Left cardiac atrium (tissue), 4 donors: ENCODE measurements at places on chromosomes 2 and 18. TPM values are rescaled to one million over a fixed set of nuclear protein-coding genes. Genes with fewer than 3 reads are reported as not detected.

- DNase-seq: no peak
Observed at GRCh38 chr2:234550056-234550455, 53.2 kb upstream of the ARL4C start.

The CCDC121 gene
- 5.4 TPM for total RNA-seq

DNA sequence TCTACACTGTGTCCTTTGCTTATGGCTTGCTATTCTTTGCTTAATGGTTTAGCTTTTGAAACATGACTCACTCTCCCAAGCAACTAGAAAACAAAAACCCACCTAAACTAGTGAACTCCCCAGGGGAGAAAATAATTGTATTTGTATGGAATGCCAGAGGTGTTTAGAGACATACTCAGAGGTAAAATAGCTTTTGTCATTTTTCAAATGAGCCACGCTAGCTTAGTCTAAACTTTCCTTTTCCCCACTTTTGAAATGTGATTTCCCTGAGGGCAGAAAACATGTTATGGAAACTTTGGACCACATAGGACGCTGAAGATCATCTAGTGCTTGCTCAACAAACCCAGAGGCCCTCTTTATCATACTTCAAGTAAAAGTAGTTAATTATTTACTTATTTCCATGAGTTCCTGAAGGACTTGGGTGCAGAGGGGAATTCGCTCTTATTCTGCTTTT is 16.5 kb upstream of the CYTIP start:
- no peak for DNase-seq

The CLEC4F gene
- total RNA-seq: 0.12 TPM

The EVA1A gene
- total RNA-seq: 0.44 TPM

The UGT1A4 gene
- total RNA-seq: not detected

GRCh38 chr2:142223309-142223708 is 92.5 kb upstream of the LRP1B start:
- no peak for DNase-seq

GRCh38 chr2:19864381-19864780 is 37.4 kb downstream of the TTC32 start:
- DNase-seq: no peak

- DNase-seq: no peak
Observed at GRCh38 chr2:124318913-124319312, 293.8 kb downstream of the CNTNAP5 start.

- no peak for DNase-seq
Observed at GRCh38 chr18:51463483-51464136, 266.1 kb upstream of the MEX3C start.

- no peak for DNase-seq
Observed at GRCh38 chr2:120499784-120500495, 154.0 kb downstream of the INHBB start.

- no peak for DNase-seq
Observed at GRCh38 chr2:227802882-227803281, 10.8 kb upstream of the CCL20 start.

GRCh38 chr2:72917138-72917876 is at the start of gene EMX1:
EMX1 (plus strand) TSS chr2:72917519; CDS start chr2:72917853, 334 bp downstream.
- DNase-seq: no peak

The C2orf80 gene
- not detected for total RNA-seq

DNA sequence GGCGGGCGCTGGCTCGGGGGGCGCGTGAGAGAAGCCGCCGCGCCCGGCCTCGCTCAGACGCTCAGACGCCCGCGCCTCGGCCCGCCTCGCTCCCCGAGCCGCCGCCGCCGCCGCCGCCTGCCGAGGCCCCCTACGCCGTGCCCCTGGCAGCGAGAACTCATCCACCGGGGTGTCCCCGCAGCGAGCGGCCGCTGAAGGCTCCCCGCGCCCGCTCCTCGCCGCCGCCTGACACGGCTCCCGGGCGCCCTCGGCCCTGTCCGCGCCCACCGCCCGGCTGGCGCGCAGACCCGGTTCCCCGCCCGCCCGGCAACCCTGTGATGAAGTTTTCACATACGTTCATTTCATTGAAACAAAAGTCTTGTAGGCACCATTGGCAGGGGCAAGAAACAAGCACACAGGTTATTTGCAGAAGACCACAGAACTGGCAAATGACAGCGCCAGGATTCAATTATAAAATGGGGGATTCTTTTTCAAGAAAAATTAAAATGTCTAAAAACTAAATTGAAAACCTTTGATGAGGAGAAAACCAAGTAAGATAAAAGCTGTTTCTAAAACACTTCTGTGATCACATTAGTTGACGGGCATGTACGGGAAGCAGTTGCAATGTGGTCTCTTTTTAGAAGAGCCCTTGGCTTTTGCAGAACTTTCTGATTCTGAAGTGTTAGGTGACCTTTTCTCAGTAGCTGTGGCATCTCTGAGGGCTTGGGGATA is 50.5 kb upstream of the TUBA3D start:
- no peak for DNase-seq

The ATP8B1 gene
- 14.9 TPM for total RNA-seq

DNA sequence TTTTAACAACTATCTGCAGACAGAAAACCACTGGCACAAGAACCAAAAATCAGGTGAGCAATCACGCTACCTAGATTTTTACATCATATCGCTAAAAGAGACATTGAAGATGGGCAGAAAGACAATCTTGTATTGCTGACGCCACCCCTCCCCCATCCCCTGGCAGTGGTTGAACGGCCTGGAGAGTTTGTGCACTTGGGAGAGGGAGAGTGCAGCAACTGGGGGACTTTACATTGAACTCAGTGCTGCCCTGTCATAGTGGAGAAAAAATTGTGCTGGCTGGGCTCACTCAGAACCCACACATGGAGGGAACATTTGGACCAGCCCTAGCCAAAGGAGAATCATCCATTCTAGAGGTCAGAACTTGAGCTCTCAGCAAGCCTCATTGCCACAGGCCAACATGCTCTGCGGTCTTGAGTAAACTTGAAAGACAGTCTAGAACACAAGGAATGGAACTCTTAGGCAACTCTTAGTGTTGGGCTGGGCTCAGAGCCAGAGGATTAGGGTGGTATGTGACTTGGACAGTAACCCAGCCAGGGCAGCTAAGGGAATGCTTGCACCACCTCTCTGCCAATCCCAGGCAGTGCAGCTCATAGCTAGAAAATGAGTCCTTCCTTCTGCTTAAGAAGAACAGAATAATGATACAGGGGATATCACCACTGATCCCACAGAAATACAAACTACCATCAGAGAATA is 220.0 kb upstream of the CYP26B1 start:
- peak; percentile 66 for DNase-seq

DNA sequence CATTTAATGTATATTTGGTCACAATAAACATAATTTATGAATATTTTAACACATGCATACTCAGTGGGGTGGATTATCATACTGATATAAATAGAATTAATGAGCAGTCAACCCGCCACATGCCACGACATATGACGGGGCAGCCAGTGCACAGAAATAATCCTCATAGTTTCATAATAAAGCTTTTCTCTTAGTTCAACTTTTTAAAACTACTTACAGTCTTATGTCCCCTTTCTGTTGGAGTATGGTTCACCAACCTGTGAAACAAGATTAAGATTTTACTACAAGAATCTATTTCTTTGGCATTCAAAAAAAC is 75.6 kb upstream of the ETAA1 start:
- DNase-seq: no peak
